ENCODE measurements at places on chromosomes 13 and 19. TPM values are rescaled to one million over a fixed set of nuclear protein-coding genes. Genes with fewer than 3 reads are reported as not detected.

- no peak for DNase-seq
These were observed 19.7 kb downstream of the NEK5 start for GRCh38 chr13:52109116-52109670.

The FGF14 gene
- total RNA-seq: 0.13 TPM

DNA sequence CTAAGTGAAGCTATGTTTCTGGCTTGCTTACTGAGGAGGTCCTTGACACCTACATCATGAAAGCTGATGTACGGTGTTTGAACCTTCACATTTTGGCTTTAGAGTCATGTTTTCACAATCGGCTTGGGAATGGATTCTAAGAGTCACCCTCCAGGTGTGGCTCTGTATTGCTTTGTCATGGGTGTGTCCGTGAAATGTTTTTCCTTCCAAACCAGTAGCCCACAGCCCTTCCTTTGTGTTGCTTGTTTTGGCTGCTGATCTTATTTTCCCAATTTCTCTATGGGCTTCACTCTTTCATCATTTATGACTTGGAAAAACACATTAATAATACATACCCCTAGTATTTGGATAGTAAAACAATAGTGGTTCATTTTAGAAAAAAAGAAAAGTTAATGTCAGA is 240.6 kb downstream of the GGACT start:
- peak; percentile 39 for DNase-seq

- no peak for DNase-seq
These were observed 135.4 kb downstream of the SLITRK6 start for GRCh38 chr13:85663856-85664255.

DNA sequence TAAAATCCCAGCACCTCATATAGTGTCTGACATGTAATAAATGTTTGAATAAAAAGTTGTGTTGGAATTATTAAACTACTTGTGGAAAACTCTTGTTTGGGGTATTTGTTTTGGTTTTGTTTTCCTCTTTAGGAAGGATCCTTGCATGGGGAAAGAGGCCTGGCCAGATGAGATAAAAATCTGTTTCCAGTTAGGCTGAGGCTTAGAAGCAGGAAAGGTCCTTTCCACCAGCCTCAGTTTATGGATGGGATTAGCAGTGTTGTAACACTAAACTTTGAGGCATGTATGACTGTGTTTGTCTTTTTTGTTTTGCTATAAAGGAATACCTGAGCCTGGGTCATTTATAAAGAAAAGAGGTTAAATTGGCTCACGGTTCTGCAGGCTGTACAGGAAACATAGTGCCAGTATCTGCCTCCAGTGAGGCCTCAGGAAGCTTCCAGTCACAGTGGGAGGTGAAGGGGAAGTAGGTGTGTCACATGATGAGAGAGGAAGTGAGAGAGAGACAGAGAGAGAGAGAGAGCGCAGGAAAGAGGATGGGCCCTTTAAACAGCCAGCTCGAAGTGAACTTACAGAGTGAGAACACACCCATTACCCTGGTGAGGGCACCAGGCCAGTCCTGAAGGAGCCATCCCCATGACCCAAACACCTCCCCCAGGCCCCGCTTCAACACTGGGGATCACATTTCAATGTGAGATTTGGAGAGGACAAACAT is 21.6 kb downstream of the SPATA13 start:
- DNase-seq: no peak

GRCh38 chr13:112893570-112894422 is 75.2 kb upstream of the MCF2L start:
- DNase-seq: no peak

The F10 gene
- 0.26 TPM for total RNA-seq

GRCh38 chr13:28725046-28725610 is 6.4 kb upstream of the SLC46A3 start:
- DNase-seq: no peak

The FGF9 gene
- under 0.01 TPM for total RNA-seq

The ZNF99 gene
- not detected for total RNA-seq

GRCh38 chr13:46213242-46213641 is 1.5 kb downstream of the LRRC63 start:
- DNase-seq: no peak

DNA sequence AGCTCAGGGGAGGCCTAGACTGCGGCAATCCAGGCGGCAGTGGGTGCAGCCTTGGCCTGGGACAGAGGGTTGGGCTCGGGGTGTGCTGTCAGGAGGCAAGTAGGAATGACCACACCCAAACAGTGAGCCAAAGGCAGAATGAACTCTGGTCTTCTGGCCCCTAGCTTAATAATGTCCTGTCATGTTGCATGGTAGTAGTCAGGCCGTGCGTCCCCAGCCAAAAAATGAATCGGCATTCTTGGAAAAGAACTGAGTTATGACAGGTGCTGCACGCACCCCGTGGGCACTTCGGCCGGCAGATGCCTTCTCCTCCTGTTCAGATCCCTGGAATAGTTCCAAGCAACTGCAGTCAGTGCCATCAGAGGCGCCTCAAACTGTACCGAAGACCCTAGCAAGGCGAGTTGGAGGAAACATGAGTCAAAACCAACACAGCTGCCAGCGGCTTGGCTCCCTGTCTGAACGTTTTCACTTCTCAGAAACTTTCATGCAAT is 55.9 kb downstream of the ATP7B start:
- DNase-seq: peak; percentile 53

The KLK1 gene
- not detected for total RNA-seq

The ZNF665 gene
- total RNA-seq: 1.6 TPM

DNA sequence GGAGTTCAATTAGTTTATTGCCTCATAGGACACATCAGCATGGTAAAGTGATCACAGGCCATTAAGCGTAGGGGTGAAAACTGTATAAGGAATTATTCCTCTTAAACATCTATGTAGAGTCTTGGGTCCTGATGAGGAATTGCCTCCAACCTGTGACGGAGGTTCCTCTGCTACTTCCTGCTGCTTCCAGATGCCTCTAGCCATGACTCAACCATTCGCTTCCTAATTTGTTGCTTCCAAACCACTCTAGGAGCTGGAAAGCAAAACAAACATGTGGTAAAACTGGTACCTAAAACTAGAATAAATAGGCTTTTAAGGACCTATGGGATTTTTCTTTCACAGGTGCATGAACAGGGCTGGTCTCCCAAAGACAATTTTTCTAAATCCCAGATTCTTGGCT is 253.8 kb downstream of the KLF12 start:
- peak; percentile 31 for DNase-seq

- DNase-seq: no peak
These were observed 15.5 kb downstream of the STX10 start for GRCh38 chr19:13134626-13135025.

The ZIK1 gene
- total RNA-seq: 7.4 TPM

DNA sequence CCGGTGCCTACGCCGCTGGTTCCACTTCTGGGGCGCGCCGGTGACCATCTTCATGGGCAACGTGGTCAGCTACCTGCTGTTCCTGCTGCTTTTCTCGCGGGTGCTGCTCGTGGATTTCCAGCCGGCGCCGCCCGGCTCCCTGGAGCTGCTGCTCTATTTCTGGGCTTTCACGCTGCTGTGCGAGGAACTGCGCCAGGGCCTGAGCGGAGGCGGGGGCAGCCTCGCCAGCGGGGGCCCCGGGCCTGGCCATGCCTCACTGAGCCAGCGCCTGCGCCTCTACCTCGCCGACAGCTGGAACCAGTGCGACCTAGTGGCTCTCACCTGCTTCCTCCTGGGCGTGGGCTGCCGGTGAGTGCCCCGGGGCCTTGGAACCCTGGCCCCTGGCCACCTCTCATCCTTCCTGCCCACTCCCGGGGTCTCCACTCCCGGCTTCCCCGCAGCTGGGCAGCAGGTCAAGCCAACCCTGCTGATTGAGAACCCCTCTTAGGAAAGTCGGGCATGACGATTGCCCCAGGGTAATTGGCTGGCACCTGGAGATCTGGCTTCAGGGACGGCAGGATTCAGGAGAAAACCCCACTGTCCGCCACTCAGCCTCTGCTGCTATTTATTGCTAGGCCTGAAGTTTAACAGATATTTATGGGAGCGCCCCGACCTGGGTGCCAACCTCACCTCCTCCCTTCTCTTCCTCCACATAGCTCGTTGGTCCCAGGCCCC is 39.1 kb downstream of the TRPM4 start:
- DNase-seq: no peak

- no peak for DNase-seq
These were observed 6.9 kb upstream of the PLEKHF1 start for GRCh38 chr19:29658221-29658991.

DNA sequence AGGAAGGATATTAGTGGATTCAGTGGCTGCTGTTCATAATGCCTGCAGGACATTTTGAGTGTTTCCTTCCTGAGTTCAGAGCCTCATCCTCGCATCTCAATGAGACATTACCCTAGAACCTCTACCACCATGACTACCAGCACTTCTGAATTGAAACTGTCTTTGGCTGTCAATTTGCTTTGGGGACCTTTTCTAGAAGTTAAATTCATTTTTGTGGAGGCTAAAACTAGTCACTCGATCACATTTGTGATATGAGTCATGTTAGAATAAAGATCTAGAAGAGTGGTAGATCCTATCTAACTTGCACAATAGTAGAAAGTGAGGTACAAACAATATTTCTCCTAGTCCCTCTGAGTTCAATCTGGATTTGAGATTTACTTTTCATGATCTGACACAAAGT is 124.9 kb downstream of the KCNRG start:
- DNase-seq: no peak

DNA sequence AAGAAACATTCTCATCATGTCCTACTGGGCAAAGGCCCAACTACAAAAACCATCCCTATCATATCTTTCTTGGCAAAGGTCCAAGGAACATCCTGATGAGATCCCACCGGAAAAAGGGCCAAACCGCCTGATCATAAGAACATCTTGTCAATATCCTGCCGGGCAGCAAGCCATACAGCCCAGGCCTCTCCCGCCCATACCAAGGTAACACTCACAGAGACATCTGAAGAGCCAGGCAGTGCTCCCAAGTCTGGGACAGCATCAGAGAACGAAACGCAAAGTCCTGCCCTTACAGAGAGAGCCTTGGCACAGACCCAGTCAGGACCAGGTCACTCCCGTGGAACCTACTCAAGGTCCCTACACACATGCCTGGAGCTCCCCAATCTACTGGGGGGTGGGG is 18.5 kb upstream of the ZNF331 start:
- no peak for DNase-seq

GRCh38 chr19:271856-272255 is 19.3 kb downstream of the PLPP2 start:
- DNase-seq: no peak

The MARCHF2 gene
- 84.0 TPM for total RNA-seq

GRCh38 chr19:782185-782877 is 14.9 kb upstream of the PTBP1 start:
- DNase-seq: peak; percentile 54

The NHLRC3 gene
- total RNA-seq: 10.0 TPM

- DNase-seq: peak; percentile 98
These were observed 404.4 kb downstream of the SPRY2 start for GRCh38 chr13:79936368-79937136.
